ENCODE measurements at places on chromosomes 16 and 17.
A peak's percentile ranks its signal among the peaks of the same experiment; 100 is the strongest.

DNA sequence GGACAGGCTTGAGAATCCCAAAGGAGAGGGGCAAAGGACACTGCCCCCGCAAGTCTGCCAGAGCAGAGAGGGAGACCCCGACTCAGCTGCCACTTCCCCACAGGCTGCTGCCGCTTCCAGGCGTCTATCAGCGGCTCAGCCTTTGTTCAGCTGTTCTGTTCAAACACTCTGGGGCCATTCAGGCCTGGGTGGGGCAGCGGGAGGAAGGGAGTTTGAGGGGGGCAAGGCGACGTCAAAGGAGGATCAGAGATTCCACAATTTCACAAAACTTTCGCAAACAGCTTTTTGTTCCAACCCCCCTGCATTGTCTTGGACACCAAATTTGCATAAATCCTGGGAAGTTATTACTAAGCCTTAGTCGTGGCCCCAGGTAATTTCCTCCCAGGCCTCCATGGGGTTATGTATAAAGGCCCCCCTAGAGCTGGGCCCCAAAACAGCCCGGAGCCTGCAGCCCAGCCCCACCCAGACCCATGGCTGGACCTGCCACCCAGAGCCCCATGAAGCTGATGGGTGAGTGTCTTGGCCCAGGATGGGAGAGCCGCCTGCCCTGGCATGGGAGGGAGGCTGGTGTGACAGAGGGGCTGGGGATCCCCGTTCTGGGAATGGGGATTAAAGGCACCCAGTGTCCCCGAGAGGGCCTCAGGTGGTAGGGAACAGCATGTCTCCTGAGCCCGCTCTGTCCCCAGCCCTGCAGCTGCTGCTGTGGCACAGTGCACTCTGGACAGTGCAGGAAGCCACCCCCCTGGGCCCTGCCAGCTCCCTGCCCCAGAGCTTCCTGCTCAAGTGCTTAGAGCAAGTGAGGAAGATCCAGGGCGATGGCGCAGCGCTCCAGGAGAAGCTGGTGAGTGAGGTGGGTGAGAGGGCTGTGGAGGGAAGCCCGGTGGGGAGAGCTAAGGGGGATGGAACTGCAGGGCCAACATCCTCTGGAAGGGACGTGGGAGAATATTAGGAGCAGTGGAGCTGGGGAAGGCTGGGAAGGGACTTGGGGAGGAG is at the start of gene CSF3:
TSS of gene CSF3 (plus strand) at position 436 of the 993 bp plus-strand sequence. CDS start at position 471, 35 bp downstream.
- no peak for DNase-seq

GRCh38 chr16:1572673-1573072 is 39.2 kb downstream of the IFT140 start:
- peak; percentile 7 for DNase-seq

- peak; percentile 60 for DNase-seq
Observed at GRCh38 chr16:58418601-58419000, 26.3 kb downstream of the GINS3 start.

GRCh38 chr16:74186561-74186971 is 110.0 kb upstream of the PSMD7 start:
- DNase-seq: no peak

GRCh38 chr16:67946128-67946569 is 2.2 kb upstream of the LCAT start:
- DNase-seq: no peak

DNA sequence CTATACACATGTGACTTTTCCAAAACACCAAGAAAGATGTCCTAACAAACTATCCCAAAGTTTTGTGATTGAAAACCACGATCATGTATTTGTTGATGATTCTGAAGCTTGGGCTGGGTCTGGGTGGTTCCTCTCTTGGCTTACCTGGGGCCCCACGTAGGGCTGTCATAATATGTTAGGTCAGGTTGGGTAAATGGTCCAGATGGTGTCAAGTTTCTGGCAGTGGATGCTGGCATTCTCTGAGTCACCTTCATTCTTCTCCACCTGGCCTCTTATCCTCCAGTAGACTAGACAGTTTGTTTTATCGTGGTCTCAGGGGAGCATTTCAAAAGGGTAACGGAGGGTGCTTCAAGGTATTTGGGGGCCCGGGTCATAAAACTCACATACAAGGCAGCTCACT is 39.4 kb downstream of the SYCE1L start:
- no peak for DNase-seq

- no peak for DNase-seq
Observed at GRCh38 chr17:52420555-52421078, 262.1 kb upstream of the CA10 start.

DNA sequence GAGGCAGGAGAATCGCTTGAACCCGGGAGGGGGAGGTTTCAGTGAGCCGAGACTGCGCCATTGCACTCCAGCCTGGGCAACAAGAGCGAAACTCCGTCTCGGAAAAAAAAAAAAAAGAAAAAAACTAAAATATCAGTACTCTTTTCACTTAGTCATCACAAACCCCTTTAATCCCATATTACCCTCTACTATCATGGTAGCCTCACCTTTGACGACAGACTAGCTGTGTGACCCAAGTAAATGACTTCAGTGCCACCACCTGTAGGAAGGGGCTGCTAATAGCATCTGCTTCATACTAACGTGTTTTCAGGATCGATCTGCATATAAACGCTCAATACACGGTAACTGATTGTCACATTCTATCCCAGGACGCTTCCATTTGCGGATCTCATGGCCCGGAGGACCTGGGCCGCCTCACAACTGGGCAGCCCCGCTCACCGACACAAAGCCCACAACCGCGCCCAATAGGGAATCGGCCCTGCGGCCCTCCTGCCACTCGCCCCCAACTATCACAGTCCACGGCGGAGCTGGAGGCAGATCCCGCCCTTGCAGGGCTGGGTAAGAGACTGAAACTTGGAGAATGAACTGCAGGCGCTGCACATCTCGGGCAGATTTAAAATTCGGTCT is 1.1 kb upstream of the ZNF263 start:
- DNase-seq: no peak

GRCh38 chr16:583470-583814 is 6.4 kb upstream of the RAB40C start:
- no peak for DNase-seq

- no peak for DNase-seq
Observed at GRCh38 chr16:83530293-83530692, 277.5 kb upstream of the HSBP1 start.

GRCh38 chr17:75412455-75413317 is 7.2 kb upstream of the GRB2 start:
- DNase-seq: peak; percentile 82

DNA sequence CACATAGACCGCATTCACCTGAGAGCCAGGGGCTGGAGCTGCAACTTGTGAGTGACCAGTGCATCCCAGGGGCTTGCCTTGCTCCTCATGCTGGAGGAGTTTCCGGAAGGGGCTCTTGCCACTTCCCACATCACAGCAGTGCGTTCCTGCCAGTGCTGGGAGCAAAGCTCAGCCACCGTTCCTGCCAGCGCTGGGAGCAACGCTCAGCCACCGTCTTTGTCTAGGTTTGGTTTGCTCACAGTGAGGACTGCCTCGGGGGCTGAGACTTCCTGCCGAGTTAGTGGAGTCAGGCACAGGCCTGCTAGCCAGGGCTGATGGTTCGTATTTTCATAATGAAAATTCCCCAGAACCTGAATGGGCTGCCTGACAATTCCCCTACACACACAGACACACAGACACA is 5.4 kb upstream of the CHRNE start:
- DNase-seq: no peak

- DNase-seq: peak; percentile 47
Observed at GRCh38 chr17:3529817-3530741, 27.5 kb downstream of the TRPV3 start.

DNA sequence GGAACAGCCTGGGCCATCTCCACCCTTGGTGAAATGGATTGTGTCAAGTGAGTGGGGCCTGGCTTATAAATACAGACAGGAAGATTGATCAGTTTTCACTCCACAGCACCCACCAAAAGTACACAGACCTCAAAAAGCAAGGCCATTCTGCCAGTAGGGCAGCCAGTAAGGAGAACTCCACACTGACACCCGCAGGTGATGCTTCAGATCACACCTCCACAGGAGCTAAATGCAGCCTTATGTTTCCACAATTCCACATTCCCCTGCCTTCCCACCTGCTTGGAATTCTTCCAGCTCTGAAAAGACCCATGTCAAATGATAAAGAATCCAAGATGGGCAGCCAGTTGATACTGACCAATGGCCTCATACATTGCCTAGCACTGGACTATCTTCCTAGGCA is 191.1 kb downstream of the ZFHX3 start:
- peak; percentile 39 for DNase-seq

- peak; percentile 93 for DNase-seq
Observed at GRCh38 chr16:56356276-56357240, 68.8 kb downstream of the AMFR start.

DNA sequence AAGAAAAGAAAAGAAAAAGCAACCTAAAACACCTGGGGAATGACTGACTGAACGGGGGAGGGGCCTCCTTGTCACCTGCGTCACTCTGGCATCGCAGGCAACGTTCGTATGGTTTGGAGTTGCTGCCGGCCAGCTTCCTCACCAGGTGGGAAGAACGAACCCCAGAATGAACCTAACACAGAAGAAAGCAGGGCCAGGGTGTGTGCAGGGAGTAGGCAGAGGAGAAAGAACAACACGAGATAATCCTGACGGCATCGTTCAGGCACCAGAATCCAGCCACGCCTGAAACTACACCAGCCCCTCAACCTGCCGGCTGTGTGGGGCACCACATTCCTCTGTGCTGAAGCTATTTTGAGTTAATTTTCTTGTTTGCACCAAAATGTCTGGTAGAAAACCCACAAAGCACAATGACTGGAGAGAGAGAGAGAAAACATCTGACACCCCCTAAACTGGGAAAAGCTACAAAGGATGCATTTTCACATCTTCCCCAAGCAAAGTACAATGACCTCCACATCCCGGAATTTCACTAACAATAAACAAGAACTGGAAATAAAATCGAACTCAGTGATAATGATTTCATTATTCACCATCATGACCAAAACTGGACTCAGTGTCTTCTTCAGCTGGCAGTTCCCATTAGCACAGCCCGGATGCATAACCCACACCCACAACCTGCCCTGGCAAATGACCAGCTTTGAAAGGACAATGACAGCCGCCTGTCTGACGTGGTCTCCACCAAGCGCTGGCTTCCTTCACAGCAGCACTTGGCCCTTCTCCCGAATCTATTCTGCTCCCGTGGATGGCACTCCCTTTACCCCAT is 23.6 kb downstream of the RAB40B start:
- peak; percentile 36 for DNase-seq

DNA sequence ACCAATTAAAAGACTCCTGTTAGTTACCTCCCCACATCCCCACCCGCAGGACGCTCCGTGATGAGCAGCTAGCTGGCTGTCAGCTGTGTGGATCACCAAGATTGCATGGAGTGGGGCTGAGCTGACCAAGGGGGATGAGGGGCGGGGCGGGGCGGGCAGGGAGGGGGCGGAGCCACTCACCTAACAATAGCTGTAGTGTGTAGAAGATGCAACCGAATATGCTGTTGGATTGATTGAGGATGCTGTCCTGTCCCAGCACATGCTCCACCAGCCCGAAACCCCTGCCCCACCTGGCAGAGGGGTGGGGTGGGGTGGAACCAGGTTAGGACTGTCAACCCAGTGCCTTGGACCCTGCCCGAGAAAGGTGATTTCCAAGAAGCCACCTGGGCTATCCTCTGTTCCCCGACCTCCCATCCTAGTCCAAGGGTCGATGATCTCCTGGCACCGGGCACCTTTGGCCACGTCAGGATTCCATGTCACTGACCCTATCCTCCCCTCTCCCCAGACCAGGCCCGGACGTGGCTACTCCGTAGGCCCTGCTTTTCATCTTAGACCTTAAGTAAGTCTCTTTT is 1.4 kb downstream of the VKORC1 start:
- peak; percentile 57 for DNase-seq

DNA sequence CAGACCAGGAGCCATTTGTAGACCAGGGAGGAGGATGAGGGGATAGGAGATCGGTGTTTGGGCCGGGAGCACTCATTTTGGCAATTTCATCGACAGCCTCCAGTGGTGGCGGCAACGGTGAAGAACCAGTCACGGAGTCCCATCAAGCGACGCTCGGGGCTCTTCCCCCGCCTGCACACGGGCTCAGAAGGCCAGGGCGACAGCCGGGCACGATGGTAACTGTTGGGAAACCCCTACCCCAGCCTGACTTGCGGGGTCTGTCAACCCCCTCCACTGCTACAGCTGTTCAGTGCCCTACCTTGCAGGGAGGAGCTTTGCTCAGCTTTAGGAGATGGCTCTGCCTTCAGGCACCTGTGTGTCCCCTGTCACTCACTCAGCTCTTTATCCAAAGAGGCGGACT is 43.0 kb downstream of the OR1D5 start:
- no peak for DNase-seq

- no peak for DNase-seq
Observed at GRCh38 chr17:57638284-57638683, 106.8 kb downstream of the CCDC182 start.

DNA sequence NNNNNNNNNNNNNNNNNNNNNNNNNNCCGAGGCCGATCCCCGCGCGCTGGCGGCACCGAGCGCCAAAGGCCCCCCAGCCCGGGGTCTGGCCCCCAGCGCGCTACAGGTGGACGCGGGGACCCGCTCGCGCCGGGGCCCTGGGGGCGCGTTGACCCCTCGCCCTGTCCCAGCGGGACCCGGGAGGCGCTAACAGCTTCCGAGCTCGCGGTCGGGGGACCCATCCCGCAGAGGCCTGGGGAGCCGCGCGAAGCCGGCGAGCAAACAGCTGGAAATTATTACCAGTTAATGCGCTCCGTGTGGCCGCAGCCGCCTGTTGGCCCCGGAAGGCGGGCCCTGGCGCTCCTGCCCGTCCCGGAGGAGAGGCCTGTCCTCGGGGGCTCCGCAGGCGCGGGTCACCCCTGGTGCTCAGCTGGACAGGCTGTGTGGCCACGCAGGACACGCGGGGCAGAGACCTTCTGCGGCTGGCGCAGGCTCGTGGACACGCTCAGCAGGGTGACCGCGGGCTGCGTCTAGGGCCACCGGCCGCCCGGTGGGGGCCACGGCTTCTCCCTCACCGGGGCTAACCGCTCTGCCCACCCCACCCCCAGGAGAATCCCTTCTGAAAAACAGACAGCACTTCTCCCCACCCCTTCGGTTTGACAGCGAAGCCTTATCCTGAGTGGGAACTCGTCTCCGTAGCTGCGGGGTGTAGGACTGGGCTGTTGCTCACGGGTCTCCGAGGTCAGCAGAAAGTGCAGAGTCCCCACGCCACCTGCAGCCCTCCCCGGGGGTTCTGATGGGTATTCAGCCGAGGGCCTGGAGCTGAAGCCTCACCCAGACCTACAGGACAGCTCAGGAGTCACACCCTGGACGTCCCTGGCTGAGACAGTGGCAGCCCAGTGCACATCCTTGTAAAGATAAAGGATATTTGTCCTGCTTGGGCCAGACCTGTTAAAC is 138.7 kb upstream of the RPH3AL start:
- peak; percentile 78 for DNase-seq

GRCh38 chr16:69410219-69410990 is 14.0 kb upstream of the CYB5B start:
- DNase-seq: peak; percentile 73

- DNase-seq: no peak
Observed at GRCh38 chr16:14180481-14180944, 109.4 kb downstream of the MRTFB start.
